SJSA1 (cell line): ENCODE measurements at places on chromosomes 11 and 22.

- DNase-seq: no peak
Measured at GRCh38 chr11:132971351-132971750, 561.0 kb downstream of the OPCML start.

DNA sequence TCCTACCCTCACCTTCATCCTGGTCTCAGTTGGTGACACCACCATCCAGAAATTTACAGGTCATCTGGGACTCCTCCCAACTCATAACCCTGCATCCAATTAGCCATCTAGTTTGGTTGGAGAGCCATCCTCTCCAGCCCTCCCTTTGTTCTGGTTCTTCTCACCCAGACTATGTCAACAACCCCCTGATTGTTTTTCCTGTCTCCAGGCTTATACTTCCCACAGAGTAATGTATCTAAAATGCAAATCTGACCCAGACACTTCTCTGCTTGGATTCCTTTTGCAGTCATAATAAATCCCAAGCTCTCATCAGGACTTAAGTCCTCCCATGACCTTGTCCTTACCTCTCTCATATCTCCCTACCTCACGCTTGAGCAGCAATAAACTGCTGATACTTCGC, 3.0 kb downstream of the TTC12 start:
- no peak for DNase-seq

- DNase-seq: no peak
Measured at GRCh38 chr11:61021661-61022212, 50.3 kb downstream of the CD6 start.

GRCh38 chr22:45212306-45212709, 28.4 kb downstream of the KIAA0930 start:
- DNase-seq: peak; percentile 97

GRCh38 chr11:71078482-71078881, 173.9 kb downstream of the SHANK2 start:
- no peak for DNase-seq

- DNase-seq: no peak
Measured at GRCh38 chr22:38187413-38188212, 6.0 kb upstream of the PLA2G6 start.

DNA sequence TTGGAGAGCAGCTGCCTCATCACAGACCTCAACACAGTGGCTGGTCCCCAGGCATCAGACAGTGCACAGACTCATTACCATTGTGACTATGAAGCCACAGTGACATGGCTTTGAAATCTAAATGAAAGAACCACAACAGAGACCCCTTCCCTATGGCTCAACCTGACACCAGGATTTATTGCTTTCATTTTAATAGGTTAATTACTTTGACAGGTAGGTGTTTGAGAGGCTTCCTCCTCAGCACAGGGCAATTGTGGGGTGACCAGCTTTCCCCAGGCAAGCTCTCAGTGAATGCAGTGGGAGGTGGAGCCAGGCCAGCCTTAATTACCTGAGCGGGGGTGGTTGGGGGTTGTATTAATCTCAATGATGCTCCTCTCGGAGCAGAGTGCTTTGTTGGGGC, 102.3 kb downstream of the CHST1 start:
- DNase-seq: no peak

DNA sequence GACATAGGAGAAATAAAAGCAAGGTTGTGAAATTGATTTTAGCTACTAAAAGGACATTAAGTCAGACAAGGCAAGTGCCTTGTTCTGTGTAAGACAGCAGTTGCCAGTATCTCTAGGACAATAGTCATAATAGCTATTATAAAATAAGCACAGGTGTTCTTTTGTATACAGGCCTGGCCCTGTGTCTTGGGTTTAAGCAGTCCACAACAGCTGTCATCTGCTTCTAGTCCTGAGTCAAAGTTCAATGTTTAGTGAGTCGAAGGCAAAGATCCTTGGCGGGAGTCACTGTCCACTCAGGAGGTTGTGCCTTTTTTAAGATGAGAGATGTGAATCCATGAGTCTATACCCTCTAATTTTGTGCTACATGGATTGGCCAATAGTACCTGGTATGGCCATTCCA, 79.5 kb downstream of the SC5D start:
- no peak for DNase-seq

- DNase-seq: no peak
Measured at GRCh38 chr22:27473533-27473932, 328.0 kb downstream of the MN1 start.

DNA sequence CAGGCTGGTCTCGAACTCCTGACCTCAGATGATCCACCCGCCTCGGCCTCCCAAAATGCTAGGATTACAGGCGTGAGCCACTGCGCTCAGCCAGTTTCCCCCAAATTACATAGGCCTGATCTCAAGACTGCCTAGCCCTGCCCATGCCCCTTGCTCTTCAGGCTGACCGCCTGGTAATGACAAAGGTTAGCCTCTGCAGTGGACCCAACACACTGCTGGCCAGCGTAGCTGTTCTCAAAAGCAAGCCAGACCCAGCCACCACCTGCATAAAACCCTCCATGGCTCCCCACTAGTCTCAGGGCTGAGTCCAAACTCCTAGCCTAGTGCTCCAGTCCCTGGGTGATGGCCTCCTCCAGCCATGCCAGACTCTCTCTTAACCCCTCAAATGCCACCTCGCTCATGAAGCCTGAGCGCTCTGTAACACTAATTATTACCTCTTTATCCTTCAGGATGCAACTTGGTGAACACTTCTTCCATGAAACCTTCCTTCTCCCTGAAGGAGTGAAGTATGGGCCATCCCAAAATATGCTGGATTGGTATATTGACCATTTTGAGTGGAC, 836 bp upstream of the RSPH14 start:
- no peak for DNase-seq
